ENCODE measurements at places on chromosomes 1 and 21. TPM values are rescaled to one million over a fixed set of nuclear protein-coding genes. Genes with fewer than 3 reads are reported as not detected.

Gene CYP4A11
- total RNA-seq: not detected

- no peak for DNase-seq
Observed at GRCh38 chr1:150567341-150567716, 12.1 kb downstream of the MCL1 start.

- no peak for DNase-seq
Observed at GRCh38 chr1:220516722-220517042, 11.3 kb upstream of the MARK1 start.

DNA sequence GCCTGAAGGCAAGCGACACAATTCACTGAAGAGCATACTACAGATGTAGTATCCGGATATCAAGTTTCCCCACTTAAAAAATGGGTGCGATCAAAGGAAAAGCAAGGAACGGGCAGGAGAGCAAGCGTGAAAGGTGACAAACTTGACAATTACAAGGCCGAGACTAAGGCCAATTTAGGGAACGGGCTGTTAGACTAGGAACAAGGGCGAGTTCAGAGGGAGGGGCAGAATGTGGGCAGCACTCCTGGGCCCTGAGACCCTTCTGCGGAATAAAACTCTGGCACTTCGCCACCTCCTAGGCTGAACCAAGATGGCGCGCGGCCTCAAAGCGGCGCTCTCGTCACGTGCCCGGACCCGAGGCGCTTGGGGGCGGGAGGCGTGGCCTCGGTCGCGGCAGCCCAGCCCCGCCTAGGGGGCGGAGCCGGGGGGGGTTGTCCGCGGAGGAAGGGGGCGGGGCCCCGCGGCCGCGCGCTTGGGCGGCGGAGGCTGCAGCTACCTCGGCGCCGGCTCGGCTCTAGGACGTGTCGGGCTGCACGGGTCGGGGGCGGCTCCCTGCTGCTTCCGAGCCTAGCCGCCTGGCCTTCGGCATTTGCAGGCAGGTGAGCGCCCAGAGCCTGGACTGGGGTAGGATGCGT, at the start of gene PPFIA4:
TSS of gene PPFIA4 (plus strand) at position 461 of the 635 bp plus-strand sequence. CDS start 12,518 bp downstream, outside the sequence.
- DNase-seq: peak; percentile 95

DNA sequence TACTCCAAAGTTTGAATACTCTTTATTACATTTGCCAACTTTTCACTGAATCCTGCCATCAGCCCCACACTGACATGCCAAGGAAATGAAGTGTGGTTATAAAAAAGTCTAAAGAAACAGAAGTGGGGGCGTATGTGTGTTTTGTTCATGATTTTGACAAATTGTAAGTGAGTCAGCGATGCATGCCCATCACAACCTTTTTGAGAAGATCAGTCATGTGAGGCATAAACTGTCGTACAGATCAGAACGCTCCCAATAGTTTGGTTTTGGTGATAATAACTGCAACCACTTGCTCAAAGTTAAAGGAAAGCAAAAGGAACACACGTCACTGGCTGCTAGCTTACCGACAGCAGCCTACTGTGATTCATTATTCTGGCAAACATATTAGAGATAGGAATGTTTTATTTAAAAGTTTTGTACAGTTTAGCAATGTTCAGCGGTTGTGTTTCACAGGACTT, 95.6 kb downstream of the RGS2 start:
- no peak for DNase-seq

DNA sequence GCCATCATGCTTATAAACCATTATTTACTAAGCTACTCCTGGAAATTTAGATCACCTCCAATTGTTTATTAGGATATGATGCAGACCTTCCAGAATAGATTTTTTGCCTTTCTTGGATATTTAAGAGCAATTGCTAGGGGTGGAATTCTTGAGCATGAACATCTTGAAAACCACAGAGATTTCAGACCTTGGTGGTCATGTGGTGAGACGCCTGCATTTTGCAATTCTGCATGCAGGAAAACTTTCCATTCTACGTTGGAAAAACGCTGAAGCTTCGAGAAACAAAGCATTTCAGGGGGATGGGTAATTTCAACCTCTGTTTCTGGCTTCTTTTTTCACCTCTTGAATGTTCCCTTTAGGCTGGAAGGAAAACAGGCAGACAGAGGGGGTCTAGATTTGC, 596.3 kb downstream of the KIF26B start:
- DNase-seq: no peak
